Stimulated activated CD4-positive, alpha-beta T cell treated with anti-CD3 and anti-CD28 coated beads, Interleukin-2, amount 100 ng/mL, for 24 hours (primary cell): ENCODE measurements at places on chromosomes 2 and 18.

GRCh38 chr18:12336171-12336613 lies 28.2 kb downstream of the TUBB6 start:
- DNase-seq = no peak

DNA sequence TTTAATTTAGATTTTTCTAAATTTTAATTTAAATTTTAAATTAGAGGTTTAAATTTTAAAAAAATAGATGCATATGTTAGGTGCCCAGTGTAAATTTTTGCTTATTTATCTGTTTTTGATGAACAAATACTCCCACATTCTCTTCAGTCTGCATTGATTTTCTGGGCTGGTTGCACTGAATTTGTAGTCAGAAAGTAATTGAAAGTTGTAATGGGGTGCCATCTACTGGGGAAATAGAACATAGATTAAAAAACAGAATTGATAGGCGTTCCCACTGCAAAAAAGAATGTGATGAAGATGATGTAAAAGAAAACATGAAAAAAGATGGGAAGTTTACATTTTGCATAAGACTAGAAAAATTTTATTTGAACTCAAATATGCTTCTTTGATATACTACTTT lies 51.7 kb upstream of the CCDC85A start:
- DNase-seq = no peak

- no peak for DNase-seq
These were observed 247.4 kb downstream of the MYO3B start for GRCh38 chr2:170425281-170425751.

GRCh38 chr18:45837283-45838070 lies 12.0 kb downstream of the SIGLEC15 start:
- peak; percentile 30 for DNase-seq

DNA sequence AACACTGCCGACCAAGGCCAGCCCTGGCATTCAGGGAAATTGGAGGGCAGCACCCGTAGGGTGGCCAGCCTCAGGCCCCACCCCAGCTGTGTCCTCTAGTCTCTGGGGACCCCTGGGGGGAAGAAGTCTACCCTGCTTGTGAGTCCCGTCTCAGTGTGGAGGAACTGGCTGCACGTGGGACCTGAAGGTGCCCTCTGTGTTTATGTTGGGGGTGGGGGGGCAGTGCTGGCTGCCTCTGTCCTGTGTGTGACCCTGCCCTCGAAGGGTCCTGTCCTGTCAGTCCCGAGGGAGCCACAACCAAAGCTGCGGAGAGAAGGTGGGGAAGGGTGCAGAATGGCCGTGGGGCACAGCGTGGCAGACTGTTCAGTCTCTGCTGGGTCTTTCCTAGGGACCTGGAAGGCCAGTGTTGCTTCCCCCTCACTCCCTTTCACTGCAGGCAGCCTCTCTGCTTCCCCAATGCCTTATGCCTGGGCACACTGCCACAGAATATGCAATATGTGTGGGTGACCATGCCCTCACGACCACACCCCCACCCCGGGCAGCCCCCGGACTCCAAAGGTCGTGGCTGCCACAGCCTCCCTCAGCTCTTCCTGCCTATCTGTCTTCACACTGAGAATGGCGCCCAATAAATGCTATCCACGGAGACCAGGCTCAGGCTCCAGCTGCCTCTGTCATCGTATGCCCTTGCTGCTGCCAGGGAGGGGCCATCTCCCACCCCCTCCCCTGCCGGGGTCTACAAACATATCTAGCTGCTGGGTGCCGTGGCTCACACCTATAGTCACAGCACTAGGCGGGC lies 33.3 kb upstream of the SLC35F6 start:
- no peak for DNase-seq
